Neuronal stem cell (in vitro differentiated cells): ENCODE measurements at places on chromosomes 11 and 22.

DNA sequence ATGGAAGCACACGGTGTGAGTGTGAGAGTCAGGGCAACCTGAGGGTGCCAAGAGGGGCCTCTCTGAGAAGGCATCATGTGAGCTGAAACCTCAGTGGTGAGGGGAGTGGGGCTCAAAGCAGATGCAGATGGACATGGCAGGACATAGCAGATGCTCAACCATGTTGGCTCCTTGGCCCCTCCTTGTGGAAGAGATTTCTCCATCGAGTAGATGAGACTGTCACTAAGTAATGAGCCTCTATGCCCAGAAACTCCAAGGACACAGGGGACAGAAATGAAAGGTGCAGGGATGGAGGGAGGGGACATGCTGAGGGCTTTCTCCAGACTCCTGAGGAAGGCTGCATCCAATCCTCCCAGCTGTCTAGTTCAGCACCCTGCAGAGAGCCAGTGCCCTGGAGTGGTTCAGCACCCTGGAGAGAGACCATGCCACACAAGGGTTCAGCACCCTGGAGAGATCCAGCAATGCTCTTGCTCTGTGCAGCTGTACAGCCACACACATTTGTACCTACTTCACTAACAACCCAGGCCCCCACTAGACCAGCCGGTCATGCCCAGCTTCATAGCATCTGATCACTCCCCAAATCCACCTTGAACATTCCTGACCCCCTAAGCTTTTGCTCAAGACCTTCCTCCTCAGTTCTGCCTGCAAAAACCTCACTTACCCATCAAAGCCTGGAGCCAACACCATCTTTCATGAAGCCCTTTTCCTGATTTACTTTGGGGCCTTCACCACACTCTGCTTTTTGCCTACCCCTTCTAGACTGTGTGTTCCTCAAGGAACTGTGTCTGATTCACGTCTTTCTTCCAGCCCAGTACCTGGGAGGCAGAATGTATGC, 252.0 kb downstream of the CTTN start:
- no peaks in the 10 kb centered on the region for H3K36me3 ChIP-seq
- no peak overlapping the region for H3K4me3 ChIP-seq
- H3K27ac ChIP-seq: no peak overlapping the region

GRCh38 chr11:8194956-8195355, 26.1 kb upstream of the RIC3 start:
- no peak for DNase-seq
- H3K36me3 ChIP-seq: no peaks in the 10 kb centered on the region
- no peak overlapping the region for H3K27ac ChIP-seq
- no peak overlapping the region for H3K4me3 ChIP-seq

- no peak overlapping the region for H3K27ac ChIP-seq
- peaks cover 5% of the 10 kb centered on the region for H3K4me1 ChIP-seq
- no peaks in the 10 kb centered on the region for H3K36me3 ChIP-seq
Measured at GRCh38 chr11:79374727-79375126, 66.1 kb downstream of the TENM4 start.

GRCh38 chr22:32701034-32701433, 100.5 kb upstream of the TIMP3 start:
- no peak overlapping the region for H3K27ac ChIP-seq
- no peaks in the 10 kb centered on the region for H3K27me3 ChIP-seq
- no peaks in the 10 kb centered on the region for H3K36me3 ChIP-seq

DNA sequence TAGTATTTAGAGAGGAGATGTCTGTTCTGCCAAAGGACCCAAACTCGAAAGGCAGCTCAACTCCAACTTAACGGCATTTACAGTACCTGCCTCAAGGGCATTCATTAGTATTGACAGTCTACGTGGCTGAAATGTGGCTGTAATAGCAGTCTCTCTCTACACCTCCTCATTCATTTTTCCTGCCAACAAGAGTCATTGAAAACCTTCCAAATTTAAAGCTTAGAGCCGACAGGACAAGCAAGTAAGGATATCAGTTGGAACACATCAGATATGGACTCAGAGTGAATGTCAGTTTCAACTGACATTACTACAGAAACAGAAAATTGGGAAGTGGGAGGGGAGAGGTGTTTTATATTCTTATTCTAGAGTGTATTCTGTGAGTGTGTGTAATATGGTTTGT, 253.1 kb downstream of the CADM1 start:
- peaks cover 4% of the 10 kb centered on the region for H3K4me1 ChIP-seq
- no peak overlapping the region for H3K4me3 ChIP-seq
- H3K36me3 ChIP-seq: no peaks in the 10 kb centered on the region
- no peaks in the 10 kb centered on the region for H3K27me3 ChIP-seq
- no peak overlapping the region for H3K27ac ChIP-seq
- DNase-seq: no peak

DNA sequence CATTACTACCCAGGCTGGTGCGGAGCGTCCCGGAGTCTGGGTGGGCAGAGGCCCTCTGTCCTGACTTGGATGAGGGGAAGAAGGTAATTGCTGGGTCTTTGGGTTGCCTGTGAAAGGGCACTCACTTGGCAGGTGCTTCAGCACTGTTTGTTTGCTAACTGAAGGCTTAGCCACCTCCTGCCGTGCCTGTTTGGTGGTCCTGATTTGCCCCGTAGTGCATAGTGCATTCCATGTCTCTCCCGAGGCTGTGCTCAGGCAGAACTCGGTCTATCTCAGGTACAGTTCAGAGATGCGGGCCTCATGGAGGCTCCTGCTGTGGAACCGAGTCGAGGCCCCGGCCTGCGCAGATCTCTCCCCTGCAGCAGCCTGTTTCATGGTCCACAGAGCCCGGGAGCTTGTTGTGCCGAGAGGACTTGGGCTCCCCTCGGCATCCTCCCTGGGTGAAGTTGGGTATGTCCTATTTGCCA, 146.2 kb downstream of the TBC1D22A start:
- H3K4me3 ChIP-seq: no peak overlapping the region
- H3K27ac ChIP-seq: no peak overlapping the region
- DNase-seq: no peak
- H3K27me3 ChIP-seq: peaks cover 6% of the 10 kb centered on the region
- H3K4me1 ChIP-seq: peaks cover 7% of the 10 kb centered on the region
